ENCODE measurements at places on chromosomes 16 and 17.

GRCh38 chr17:50785946-50786570 lies 18.7 kb upstream of the ANKRD40CL start:
- DNase-seq, result no peak

- DNase-seq, result no peak
These were observed 3.6 kb downstream of the USP31 start for GRCh38 chr16:23145608-23146007.

- no peak for DNase-seq
These were observed 6.3 kb downstream of the KRT26 start for GRCh38 chr17:40765657-40766056.

DNA sequence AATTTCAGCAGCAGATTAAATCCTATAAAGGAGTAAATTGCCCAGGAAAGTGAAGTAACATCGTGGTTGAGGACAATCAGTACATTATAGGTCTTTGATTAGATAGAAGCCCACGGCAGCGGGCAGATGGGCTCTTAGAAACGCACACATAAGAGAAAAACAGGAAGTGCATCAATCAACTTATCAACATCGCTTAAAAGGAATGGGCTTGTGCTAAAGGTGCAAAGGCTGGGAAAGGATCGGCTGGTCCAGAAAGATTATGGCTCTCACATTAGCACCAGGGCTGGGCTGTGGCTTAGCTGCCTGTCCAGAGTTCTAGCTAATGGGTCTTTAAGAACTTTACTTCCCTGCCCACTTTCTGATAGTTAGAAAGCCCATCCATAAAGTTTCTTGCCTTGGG lies 292.0 kb upstream of the TNRC6C start:
- DNase-seq, result no peak

DNA sequence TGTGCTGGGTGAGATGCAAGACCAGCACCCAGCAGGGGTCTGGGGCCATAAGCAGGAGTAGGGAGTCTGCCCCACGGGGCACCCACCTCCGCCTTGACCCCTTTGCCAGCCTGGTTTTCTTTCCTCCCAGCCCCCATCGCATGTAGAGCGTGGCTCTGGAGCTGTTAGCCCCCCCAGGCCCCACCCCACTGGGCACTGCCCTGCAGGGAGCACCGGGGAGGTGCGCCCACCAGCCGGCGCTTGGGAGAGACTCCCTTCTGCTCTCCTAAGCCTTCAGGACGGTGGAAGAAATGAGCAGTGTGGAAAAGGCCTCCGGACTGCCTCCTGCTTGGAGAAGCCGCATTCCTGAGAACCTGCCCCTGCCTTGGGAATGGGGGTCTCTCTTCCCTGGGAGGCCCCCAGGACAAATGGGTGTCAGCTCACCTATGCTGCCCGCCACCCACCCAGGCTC lies 186.2 kb downstream of the IRF8 start:
- no peak for DNase-seq

- DNase-seq, result no peak
These were observed 3.8 kb upstream of the TLCD2 start for GRCh38 chr17:1713878-1714426.

- DNase-seq, result no peak
These were observed 58.5 kb downstream of the IQCK start for GRCh38 chr16:19776565-19776964.

DNA sequence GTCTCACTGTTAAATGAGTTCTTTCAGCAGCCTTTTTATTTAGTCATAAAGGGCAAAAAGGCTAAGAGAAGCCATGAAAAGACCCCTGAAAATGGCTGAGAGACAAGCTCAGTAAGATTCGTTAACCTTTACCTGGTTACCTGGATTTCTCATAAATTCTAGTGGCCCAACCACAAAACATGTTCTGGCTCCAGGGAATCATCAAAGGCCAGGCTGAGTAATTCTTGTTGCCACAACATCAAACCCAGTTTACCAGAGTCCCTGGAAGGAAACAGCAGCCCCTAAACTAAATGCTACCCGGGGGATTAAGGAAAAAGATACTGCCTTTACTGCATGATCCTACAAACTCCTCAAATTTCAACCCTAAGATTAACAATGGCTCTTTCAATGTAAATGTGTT lies 15.8 kb downstream of the CYTH1 start:
- no peak for DNase-seq

DNA sequence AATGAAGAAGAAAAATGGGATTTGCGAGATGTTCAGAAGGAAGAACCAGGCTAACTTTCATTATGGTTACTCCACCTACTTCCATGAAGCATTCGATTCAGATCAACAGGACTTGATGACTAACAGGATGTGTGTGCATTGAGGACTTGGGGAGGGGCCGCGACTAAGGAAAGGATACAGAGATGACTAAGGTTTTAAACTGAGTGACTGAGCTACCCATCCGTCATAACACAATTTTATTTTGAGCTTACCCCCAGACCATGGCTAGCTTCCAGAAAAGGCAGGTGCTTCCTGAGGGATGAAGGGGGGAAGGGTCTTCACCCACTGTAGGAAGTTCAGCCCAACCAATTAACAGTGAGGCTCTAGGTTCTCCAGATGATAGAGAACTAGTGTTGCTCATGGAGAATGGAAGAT lies 2.5 kb upstream of the CDYL2 start:
- peak; percentile 45 for DNase-seq

DNA sequence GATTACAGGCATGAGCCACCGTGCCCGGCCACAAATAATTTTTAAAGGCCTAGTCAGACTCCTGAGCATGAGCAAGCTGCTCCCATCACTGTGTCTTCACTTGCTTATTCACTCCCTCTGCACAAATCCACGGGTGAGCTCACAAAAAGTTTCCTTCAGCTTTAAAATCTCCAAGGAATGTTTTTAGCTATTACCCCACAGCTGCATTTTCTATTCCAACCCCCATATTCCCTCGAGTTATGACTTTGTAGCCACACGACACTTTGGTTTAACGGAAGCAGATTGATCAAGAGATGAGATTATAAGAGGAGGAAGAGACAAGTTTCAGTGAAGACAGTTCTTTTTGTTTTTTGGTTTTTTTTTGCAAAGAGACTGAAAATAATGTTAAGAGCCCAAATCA lies 49.1 kb upstream of the SLC25A19 start:
- no peak for DNase-seq

All from stimulated activated CD4-positive, alpha-beta T cell treated with anti-CD3 and anti-CD28 coated beads, Interleukin-2, amount 100 ng/mL, for 48 hours (primary cell).